ENCODE measurements at places on chromosomes 13 and 19.

- DNase-seq = no peak
Observed at GRCh38 chr13:53144826-53145225, 116.2 kb downstream of the OLFM4 start.

- DNase-seq = no peak
Observed at GRCh38 chr19:31570718-31571117, 221.5 kb upstream of the TSHZ3 start.

DNA sequence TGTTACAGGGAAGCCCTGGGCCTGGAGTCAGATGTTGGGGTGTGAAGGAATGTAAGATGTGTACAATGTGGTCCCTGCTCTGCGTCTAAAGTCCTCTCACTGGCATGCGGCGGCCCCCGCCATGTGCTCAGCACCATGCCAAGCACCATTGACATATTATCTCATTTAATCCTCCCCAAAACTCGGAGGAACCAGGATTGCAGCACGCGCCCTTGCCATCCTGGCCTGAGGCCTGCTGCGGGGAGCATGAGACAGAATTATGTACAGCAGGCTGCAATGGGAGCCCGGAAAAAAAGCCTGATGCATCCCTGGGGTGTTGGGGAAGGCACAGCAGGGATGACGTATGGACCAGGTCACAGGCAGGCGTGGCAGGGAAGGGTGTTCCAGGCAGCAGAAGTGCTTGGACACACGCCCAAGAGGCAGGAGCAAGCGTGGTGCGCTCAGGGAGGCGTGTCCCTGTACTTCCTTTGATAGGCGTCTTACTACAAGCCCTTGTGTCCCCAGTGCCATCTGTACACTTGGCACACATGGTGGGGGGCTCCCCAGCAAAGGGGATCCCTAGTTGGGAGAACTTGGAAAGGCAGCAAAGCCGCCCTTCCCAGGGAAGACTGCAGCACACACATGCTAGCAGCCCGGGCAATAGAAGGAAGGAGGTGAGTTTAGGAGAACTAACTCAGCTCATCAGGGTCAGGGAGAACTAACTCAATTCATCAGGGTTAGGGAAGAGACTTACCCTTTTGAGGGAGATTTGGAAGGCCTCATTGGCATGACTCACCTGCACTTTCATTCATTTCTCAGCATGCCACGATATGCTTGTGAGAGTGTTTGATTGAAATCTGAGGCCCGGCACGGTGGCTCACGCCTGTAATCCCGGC, 3.4 kb downstream of the EVI5L start:
- DNase-seq = no peak

DNA sequence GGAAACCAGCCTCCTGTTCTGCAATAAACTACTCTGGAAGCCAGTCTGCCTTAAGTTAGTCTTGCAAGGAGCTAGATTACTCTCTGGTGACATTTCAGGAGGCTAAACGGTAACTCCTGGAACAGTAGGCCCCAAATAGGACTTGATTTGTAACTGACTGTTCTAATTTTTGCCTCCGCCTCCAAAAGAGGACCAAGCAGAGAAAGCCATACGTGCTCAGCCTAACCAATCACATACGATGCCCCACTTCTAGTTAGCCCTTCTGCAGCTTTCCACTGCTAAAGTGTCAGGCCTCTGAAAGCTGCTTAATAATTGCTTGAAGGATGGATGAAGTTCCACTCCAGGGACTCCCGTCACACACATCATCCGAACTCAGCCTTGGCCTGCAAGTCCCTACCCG, 744 bp downstream of the ZNF805 start:
- no peak for DNase-seq

- DNase-seq = no peak
Observed at GRCh38 chr13:25169356-25169755, 2.7 kb downstream of the AMER2 start.
